Right ventricle myocardium superior (tissue), 1 donor: ENCODE measurements at places on chromosomes 5 and 9.

DNA sequence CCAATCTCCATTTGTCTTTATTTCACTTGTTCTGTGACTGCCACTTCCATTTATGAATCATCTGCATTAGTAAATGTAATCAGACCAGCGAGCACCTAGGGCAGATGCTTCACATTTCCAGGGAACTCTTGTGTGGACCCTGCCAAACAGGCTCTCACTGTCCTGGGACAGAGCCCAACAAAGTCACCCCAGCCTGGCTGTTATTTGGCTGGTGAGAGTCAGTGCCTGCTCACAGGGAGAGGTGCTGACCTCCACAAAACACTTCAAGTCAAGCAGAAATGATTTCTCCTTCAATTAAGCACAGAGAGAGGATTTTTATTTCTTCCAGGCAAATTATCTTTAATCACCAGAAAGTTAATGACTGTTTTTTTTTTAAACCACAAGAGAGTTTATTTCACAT lies 568.0 kb downstream of the MTRR start:
- peak; percentile 41 for DNase-seq

- DNase-seq, result no peak
These were observed 345.0 kb downstream of the TLE1 start for GRCh38 chr9:81344366-81344765.

GRCh38 chr5:65823845-65824445 lies 101.9 kb downstream of the NLN start:
- no peak for DNase-seq

DNA sequence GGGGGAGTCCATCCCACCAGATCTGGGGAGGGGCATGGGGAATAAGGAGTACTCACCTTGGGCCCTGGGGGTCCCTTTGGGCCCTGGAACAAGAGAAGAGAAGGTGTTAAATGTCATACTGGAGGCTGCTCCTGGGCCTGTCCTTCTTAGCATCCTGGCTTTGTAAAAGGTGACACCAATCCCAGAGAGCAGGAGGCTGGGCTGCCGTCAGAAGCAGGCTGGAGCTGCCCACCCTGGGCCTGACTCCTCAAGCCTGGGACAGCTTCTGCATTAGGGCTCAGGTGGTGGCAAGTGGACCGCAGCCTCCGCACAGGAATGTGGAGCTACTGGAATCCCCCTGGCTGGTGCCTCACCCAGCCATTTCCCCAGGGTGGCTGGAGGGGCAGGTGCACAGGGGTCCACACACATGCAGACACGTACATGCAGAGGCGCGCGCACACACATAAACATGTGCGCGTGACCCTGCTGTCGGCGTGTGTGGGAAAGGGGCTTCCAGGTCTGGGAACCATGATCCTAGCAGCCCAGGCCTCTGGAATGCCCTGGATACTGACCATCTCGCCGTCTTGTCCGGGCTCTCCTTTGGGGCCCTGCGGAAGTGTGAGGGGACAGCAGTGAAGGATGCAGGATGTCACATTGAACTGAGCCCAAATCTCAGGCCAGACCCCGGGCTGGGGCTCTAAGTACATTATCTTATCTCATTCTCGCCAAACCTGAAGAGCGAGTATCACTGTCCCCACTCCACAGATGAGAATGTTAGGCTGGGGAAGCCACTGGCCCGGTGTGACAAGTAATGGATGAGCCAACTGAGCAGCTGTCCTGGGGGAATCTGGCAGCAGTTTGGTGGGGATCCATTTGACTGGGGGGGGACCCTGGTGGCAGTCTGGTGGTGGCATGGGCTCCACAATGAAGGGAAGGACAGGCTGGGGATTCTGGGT lies 29.3 kb upstream of the PHYKPL start:
- no peak for DNase-seq

GRCh38 chr9:22211588-22212360 lies 202.7 kb upstream of the CDKN2B start:
- DNase-seq, result no peak

- DNase-seq, result no peak
These were observed 10.2 kb upstream of the LCN15 start for GRCh38 chr9:136774416-136775045.

GRCh38 chr5:61784341-61784740 lies 452.3 kb downstream of the ZSWIM6 start:
- DNase-seq, result no peak

- DNase-seq, result no peak
These were observed 26.9 kb downstream of the CRB2 start for GRCh38 chr9:123382653-123383511.

DNA sequence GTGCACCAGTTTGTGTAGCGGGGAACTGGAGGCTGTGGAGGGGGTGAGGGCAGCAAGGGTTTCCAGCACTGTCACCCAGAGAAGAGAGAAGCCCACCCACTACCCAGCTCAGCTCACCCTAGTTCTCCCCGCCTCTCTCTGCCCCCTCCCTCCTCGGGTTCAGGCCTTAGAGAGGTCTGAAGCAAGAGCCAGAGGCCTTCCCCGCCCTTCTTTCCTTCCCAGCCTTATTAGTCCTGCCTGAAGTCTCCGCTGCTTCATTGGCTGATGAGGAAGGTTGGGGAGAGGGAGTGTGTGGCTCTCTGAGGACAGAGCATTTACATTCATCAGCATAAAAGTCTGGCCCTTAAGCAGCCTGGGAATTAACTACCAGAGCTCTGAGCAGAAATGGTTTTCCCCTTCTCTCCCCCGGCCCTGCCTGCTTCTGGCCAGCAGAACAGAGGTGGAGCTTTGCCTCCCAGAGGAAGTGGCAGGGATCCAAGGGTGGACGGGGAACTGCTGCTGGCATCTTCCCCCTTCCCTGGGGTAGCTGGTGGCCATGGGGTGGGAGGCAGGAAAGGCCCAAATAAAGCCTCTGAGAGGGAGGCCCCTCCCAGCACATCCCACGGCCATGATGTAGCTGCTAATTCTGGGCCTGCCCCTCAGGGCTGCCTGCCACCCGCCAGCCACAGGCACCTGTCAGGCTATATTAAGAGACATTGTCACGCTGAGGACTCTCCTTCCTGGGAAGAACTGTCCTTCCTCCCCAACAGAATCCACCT lies 4.1 kb downstream of the DNAJB5 start:
- DNase-seq, result peak; percentile 89

DNA sequence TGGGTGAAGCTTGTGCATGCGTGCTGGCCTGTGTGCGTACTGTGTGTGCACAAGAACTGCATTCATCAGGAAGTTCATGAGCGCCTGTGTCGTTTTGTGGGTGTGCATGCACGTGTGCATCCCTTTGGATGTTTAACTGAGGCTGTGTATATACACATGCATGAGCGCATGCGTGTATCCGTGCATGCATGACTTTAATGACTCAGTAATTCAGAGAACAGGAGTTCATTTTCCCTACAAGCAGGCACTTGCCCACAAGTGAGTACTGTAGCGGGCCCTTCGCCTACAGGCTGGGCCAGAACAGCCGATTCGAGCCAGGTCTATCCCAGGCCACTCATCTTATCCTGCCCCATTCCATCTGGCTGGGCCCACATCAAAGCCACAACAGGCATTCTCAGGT lies 29.8 kb downstream of the CORO2A start:
- DNase-seq, result no peak

GRCh38 chr5:156819967-156820581 lies 30.0 kb upstream of the PPP1R2B start:
- DNase-seq, result no peak
